ENCODE measurements at places on chromosomes 16 and 17. TPM values are rescaled to one million over a fixed set of nuclear protein-coding genes. Genes with fewer than 3 reads are reported as not detected.

Gene LLGL2
- 25.9 TPM for total RNA-seq

Gene TP53TG3D
- not detected for total RNA-seq

Gene CCL11
- total RNA-seq: not detected

Gene OTOA
- 0.15 TPM for total RNA-seq

Gene ENPP7
- not detected for total RNA-seq

Gene KRTAP9-4
- not detected for total RNA-seq
